ENCODE measurements at places on chromosomes 4 and X.

GRCh38 chr4:79253924-79254323 is 71.9 kb downstream of the NAA11 start:
- DNase-seq = no peak

- no peak for DNase-seq
Observed at GRCh38 chr4:8200302-8200975, 1.3 kb downstream of the SH3TC1 start.

GRCh38 chrX:97564496-97564895 is 680.8 kb downstream of the RPA4 start:
- DNase-seq = no peak

GRCh38 chrX:41043674-41044345 is 41.4 kb upstream of the USP9X start:
- peak; percentile 66 for DNase-seq

GRCh38 chr4:95421869-95422268 is 126.9 kb downstream of the UNC5C start:
- no peak for DNase-seq

Data from fibroblast of skin of right biceps (primary cell).